ENCODE measurements at places on chromosomes 5 and 9.

DNA sequence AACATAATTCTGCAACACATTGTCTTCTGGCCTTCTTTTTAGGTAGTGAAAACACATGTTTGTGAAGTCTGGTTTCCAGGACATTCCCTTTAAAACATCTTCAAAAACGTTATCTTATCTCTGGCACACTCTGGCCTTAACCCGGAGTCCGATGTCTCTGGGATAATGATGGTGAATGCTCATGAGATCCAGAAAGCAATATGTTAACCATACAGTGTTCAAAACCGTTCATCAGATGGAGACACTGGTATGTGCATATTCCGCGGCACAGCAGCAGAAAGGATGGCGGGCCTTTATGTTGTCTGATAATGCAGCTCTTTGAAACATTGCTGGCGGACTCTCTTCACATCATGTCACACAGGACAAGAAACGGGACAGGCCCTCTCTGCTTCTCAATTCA is 605.2 kb downstream of the CCDC171 start:
- DNase-seq = no peak

DNA sequence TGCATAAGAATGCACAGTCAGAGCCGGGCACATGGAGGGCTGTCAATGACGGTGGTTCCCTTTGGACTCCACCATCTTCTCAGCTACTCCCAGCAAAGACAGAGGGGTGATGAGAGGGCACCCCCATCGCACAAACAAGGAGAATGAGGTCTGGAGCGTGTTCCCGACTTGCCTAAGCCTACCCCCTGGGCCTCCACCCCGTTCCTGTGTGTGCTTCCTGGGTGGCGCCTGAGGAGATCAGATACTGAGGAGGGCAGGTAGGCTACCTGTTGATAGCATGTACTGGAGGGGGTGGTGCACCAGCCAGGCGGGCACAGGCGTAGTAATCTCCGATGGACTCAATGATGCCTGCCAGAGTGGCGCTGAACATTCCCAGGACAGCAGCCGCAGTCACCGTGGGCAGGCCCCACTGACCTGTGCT is 4.1 kb downstream of the SLC23A1 start:
- DNase-seq = no peak

DNA sequence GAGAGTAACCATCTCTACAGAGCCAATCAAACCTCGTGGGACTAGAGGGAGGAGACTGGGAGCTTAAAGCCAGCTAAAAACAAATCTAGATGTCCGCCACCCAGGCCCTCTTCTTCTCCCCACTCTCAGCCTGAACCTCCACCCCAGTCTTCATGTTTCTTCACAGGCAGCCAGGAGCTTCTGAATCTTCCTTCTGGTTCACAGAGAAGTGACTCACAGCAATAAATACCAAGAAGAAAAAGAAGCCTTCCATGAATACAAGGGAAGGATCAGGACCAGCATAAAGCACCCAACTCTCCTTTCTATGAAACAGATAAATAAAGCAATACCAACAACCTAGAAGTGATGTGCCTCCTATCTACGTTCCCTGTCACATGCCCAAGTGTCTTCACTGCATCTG is 103.3 kb upstream of the SLIT3 start:
- DNase-seq = no peak

- DNase-seq = no peak
These were observed 95.8 kb downstream of the CFAP90 start for GRCh38 chr5:7754997-7755596.

DNA sequence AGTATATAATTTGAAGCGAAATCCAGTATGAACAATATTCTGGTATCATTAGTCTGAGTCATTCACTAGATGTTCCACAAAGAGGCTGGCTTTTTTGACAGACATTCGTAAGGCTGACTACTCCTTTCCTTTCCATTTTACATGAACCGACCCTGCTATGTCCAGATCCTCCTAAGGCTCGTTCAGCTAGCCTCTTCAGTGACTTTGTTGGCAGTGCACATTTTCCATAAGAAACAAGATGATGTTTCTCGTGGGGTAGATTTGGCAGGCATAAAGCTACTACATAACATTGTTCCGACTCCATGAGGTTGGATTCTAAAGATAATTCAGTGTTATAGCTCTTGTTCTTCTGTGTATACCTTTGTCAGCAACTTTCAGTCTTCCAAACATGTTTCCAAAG is 49.0 kb downstream of the ZNF462 start:
- no peak for DNase-seq

Measured in NCI-H1417 treated with DMSO at 0.1 percent for 48 hours (cell line).